ENCODE measurements at places on chromosomes 4 and X. TPM values are rescaled to one million over a fixed set of nuclear protein-coding genes. Genes with fewer than 3 reads are reported as not detected.

GPC3 gene
- 4.9 TPM for total RNA-seq

ARR3 gene
- total RNA-seq = not detected

UGT2A3 gene
- 0.40 TPM for total RNA-seq

ZDHHC9 gene
- total RNA-seq = 45.1 TPM

GRCh38 chr4:57911203-57911602 lies 801.0 kb upstream of the IGFBP7 start:
- no peak for DNase-seq

GRCh38 chr4:141646969-141647368 lies 10.6 kb downstream of the IL15 start:
- DNase-seq = no peak

DNA sequence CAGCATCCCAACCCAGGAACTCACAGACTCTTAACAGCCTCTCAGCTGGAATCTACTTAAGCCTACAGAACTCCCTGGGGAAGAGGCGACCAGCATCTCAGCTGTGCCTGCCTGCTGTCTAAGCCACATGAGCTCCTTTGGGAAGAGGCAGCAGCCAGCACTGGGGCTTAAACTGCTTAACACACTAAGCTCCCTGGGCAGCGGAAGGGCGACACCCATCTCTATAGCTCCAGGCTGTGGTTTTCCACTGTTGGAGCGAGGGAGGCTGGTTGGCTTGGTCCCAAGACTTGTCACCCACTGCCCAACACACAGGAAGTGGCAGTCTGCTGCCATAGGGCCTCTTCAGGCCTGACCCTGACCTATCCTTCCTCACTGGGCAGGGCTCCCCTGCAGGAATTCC lies 1544.1 kb upstream of the ADGRL3 start:
- no peak for DNase-seq
